ENCODE measurements at places on chromosomes 11 and 22.

DNA sequence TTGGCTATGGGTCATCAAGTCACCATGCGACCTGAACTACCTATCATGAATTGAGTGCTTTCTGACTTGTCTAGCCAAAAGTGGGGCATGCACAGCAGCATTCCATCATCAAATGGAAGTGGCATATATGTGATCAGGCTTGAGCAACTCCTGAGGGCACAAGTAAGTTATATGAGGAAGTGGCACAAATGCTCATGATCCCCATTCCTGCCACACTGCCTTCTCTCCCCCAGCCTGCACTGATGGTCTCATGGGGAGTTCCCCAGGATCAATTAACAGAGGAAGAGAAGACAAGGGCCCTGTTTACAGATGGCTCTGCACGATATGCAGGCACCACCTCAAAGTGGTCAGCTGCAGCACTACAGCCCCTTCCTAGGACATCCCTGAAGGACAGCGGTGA lies 21.8 kb downstream of the MS4A4E start:
- no peak for DNase-seq

GRCh38 chr11:18705651-18706281 lies 7.2 kb downstream of the TMEM86A start:
- no peak for DNase-seq

- no peak for DNase-seq
These were observed 37.8 kb upstream of the SORL1 start for GRCh38 chr11:121414141-121414913.

GRCh38 chr22:37635157-37635556 lies 4.3 kb upstream of the SH3BP1 start:
- DNase-seq, result no peak

- DNase-seq, result no peak
These were observed 552.8 kb upstream of the CCDC179 start for GRCh38 chr11:23413057-23413456.

- no peak for DNase-seq
These were observed 25.6 kb downstream of the FLI1 start for GRCh38 chr11:128719556-128719824.

- no peak for DNase-seq
These were observed 2.0 kb upstream of the LMO2 start for GRCh38 chr11:33893711-33894397.

DNA sequence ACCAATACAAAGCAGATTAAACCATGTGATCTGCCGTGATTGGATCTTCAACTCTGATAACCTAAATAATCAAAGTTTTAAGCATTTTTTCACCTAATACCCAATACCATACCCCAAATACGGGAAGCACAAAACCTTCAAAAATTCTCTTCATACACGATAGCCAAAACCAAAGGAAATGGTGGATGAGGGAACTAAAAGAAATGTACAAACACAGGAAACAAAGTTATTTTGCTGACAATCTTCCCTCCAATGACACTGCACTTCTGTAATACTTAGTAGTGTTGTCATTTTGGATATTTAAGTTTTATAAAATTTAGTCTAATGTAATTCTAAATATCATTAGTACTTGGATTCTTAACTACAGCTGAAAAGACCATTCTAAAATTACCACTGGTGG lies 27.0 kb downstream of the CSTF3 start:
- DNase-seq, result no peak

DNA sequence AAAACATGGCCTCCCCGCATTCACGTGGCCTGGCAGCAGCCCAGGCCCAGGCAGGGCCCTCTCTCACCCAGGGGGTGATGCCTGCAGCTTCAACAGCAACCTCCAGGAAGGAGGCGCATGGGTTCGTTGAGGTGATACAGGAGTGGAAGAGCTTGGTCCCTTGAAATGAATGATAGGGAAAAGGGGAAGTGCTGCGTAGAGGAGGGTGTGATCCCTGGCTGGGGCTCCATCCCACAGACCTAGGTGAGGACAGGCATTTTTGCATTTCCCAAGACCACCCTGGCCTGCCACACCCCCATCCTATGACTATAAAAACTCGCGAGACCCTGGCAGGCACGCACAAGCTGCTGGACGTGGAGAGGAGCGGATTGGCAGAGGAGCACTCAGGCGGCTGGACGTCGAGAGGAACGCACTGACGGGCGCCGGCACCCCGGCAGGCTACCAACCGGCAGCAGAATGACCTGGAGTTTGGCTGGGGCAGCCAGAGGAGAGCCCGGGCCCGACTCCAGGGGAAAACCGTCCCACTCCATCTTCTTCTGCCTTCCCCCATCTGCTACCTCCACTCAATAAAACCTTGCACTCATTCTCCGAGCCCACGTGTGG lies 32.6 kb downstream of the RTN4R start:
- DNase-seq, result no peak

- no peak for DNase-seq
These were observed 881.8 kb downstream of the BRD1 start for GRCh38 chr22:48945621-48946458.

- no peak for DNase-seq
These were observed 364.7 kb downstream of the METTL15 start for GRCh38 chr11:28472904-28473303.

DNA sequence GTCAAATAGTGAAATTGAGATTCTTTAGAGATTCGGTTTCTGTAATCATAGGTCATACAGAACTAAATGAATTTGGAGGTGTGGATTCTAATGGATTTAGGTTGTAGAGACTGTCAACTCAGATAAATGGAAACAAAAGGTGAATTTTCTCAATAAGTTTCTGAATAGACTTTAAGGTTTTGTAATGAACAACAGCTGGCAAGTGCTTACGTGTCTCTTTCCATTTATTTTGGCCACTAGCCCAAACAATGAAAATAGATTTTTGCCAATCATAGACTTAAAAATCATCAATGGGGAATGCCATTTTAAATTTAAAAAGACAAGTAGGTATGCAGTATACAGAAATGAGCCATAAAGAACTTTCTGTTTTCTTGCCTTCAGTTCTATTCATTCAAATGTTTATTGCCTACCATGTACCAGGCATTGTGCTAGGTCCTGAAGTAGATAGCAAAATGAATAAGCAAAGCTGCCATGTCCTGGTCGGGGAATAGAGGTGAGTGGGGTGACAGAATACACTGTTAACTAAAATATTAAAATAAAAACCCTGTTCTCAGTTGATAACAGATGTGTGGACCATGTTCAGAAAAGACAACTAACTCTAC lies 16.9 kb upstream of the TMEM135 start:
- no peak for DNase-seq

GRCh38 chr22:24176630-24177029 lies 4.7 kb upstream of the SUSD2 start:
- DNase-seq, result no peak

DNA sequence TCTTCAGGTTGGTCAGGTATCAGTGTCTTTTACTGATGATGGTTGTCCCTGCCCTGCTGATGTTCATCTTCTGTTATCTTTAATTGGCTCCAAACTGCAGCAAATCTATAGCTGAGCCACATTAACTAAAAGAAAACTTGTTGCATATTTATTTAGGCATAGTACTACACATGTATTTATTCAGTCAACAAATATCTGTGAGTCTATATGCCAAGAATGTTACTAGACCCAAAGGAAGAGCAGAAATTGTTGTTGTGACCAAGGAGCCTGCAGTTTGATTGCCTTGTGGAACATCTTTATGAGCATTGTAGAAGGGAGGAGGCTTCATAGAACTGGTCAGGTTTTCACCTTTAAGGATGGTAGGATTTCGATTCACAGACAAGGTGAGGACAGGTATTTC lies 10.1 kb downstream of the BMAL1 start:
- no peak for DNase-seq
